NCI-H1092 (cell line): ENCODE measurements at places on chromosomes 6 and 20.

DNA sequence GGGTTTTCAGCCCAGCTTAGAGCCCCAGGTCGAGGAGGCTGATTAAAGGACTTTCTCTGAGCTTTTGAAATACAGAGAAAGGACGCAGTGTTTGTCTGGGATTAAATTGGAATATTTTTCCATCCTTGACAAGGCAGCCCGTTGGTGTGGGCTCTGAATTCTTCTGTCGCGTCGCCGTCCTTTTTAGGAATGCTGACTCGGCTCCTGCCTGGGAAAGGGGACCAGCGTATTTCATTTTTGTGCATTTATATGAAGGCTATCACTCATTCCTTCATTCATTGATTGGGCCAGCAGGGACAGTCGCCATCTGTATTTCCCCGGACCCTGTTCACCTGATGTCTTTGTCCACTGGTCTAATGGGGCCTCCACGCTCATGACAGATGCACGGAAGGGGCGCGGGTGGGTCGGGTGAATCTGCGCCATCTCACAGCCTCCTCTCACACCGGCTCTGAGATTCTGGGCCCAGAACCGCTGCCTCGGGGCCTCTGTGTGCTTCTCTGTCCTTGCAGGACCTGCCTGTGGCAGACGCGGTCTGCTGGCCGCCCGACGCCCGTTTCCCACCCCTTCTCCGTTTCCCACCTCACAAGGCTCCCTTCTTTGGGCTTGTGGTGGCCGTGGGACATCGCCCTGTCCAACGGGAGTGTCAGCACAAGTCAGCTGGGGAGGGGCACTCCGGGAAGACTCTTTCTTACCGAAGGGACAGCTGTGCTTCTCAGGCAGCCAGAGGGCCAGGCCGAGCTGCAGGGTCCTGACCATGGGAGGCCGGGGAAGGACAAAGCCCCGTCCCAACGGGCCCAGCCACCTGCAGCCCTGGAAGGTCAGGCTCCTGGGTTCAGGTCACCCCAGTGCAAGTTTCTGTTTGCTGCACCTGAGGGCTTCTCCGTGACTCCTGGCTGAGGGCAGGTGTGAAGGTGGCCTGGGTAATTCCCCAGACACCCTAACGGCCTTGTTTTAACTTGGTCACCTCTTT, 157.3 kb downstream of the TAF4 start:
- DNase-seq = no peak

GRCh38 chr6:63732336-63732735, 96.7 kb downstream of the PHF3 start:
- no peak for DNase-seq

GRCh38 chr20:50587291-50587961, 77.2 kb downstream of the PTPN1 start:
- DNase-seq = no peak

DNA sequence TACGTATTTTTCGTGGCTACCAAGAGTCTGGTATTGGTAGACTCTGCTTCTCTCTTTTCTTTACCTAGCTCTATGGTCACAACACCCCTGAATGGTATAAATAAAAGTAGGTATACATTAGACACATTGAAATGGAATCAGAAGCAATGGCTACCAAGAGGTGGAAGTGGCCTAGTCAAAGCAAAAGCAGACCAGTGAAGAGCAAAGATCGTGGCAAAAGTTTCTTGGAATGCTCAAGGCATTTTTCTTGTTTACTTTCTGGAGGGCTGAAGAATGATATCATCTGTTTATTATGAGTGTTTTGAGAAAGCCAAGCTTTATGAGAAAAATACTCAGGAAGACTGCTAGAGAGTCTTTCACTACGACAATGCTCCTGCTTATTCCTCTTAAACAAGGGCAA, 28.6 kb upstream of the MOCS1 start:
- no peak for DNase-seq

- DNase-seq = peak; percentile 72
These were observed 23.7 kb downstream of the HLA-A start for GRCh38 chr6:29965873-29966601.

DNA sequence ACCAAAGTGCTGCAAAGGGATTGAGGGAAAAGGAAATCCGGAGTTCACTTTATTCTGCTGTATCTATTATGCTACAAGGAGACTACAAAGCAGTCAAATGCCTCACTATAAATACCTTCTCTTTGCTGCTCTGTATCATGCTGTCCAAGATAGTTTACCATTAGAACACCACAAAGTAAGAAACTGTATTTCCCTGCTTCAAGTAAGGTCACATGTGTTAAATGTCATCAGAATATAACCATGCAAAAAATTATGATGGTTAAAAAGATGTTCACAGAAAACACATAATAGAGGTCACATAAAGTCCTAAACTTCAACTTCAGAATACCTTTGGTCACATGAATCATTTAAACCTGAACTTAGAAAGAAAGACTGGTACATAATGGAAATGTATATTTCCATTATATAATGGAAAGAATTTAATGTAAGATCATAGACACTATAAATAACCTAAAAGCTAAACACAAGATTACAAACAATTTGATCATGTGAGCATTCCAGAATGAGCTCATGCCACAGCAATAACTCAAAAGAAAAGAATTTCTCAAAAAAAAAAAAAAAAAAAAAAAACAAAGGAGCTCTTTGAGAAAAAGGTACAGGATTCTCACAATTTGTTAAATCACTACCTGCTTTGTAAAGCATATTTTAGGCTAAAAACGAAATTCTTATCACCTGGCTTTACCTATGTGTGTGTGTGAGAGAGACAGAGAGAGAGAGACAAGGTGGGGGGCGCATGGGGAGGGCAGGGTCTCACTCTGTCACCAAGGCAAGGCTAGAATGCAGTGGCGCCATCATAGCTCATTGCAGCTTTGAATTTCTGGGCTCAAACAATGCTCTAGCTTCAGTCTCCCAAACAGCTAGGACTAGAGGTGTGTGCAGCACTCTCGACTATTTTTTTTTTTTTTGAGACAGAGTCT, 58.7 kb downstream of the KIF13A start:
- DNase-seq = no peak

DNA sequence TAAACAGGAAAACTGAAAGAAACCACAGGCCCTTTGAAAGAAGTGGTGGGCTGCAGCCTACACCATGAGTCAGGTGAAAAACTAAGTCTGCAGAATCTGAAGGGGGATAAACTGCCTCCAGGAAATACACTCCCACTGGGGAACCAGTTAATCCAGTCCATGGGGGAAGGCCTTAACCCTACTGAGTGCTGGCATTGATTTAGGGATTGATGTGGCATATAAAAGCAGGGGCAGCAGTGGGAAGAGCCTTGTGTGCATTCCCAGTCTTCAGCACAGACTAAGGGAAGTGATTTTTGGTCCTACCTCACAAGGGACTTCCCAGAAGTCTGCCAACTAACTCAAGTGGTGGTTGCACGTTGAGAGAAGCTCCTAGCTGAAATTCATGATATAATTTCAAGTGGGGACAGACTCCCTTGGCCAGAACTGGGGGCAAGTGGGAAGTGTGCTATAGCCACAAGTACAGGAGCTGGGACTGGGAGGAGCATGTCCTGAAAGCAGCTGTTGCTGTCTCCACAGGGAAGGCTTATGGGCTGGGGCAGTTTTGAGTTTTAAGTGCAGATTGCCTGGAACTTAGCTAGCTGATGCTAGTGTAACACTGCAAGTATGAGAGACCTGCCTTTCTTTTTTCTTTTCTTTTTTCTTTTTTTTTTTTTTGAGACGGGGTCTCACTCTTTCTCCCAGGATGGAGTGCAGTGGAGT, 31.2 kb downstream of the CITED2 start:
- DNase-seq = no peak

- no peak for DNase-seq
These were observed 734.9 kb upstream of the FLRT3 start for GRCh38 chr20:15072316-15072715.
